Muscle of back (tissue), 13 donors: ENCODE measurements at places on chromosomes 2 and 18.

- DNase-seq, result no peak
These were observed 30.6 kb downstream of the ADRA2B start for GRCh38 chr2:96085541-96086355.

DNA sequence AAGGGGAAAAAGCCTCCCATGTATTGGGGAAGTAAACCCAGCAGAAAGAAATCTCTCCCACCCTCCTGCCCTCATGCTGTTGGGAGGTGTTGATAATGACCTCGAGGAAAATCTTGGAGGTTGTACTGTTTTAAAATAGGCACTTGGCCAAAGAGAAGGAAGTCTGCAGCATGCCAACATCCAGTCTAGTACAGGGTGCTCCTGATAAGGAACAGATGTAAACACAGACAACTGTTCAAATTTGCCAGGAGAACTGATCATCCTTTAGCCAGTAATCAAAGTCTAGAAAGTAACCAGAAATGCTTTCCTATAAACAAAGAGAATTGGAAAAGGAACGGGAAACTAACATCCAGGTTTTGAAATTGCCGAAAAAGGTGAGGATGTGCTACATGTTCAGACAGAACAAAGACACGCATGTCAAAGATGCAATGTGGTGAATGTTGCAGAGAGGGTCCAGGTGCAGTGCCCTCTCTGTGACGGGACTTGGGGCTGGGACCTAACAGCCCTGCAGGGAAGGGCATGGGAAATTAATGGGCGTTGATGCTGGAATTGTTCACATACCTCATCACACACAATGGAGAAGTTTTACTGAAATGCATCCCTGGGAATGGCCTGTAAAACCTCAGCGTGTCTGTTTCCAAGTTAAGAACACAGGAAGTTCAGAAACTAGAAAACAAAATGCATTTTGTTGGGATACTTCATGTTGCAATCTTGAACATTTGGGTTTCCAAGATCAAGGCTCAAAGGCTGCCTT is 125.7 kb upstream of the RND3 start:
- peak; percentile 38 for DNase-seq

- no peak for DNase-seq
These were observed 842.1 kb upstream of the FANCL start for GRCh38 chr2:59083075-59083828.

GRCh38 chr2:45699032-45699658 is 47.7 kb downstream of the PRKCE start:
- no peak for DNase-seq

- DNase-seq, result no peak
These were observed 117.0 kb downstream of the DOCK10 start for GRCh38 chr2:224925061-224925809.
